Left ventricle myocardium inferior (tissue), 1 donor: ENCODE measurements at places on chromosomes 5 and 9.

DNA sequence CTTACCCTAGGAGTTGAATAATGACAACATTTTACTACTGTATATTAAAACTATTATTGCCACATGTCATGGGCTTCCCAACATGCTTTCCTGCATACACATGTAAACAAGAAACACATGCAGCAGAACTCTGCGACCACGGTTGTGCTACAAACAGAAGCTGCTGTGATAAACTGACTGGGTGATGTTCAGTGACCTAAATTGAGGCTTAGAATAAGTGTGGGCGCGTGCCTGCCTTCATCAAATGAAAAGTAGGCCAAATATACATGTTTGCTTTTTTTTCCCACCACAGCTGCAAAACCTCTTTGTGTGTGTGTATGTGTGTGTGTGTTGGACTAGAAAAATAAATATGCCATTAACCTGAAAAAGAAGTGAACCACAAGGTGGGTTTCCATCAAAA is 1202.1 kb downstream of the PTPRD start:
- no peak overlapping the region for H3K4me3 ChIP-seq
- H3K4me1 ChIP-seq, result no peaks in the 10 kb centered on the region
- H3K27me3 ChIP-seq, result no peaks in the 10 kb centered on the region
- no peaks in the 10 kb centered on the region for H3K36me3 ChIP-seq
- DNase-seq, result no peak
- no peak overlapping the region for H3K27ac ChIP-seq

- H3K4me3 ChIP-seq, result no peak overlapping the region
- H3K27ac ChIP-seq, result no peak overlapping the region
- H3K36me3 ChIP-seq, result no peaks in the 10 kb centered on the region
- no peaks in the 10 kb centered on the region for H3K27me3 ChIP-seq
Observed at GRCh38 chr5:163407034-163407655, 30.2 kb upstream of the CCNG1 start.

DNA sequence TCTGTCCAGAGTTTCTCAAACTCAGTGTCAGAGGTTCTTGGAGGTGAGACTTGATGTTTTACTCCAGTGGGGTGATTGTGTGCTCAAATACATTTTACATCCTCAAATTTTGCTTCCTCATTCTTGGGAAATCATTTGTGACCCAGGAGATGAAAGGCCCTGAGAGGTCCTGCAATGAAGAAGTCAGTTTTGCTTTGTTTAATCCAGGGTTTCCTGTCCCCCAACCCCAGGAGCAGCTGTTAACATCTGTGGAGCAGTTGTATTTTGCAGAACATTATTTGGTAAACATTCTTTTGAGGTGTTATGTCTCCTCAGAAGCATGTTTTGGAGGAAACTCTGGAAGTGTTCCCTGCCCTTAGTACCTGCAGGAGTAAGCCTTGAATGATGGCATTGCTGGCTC is 59.8 kb downstream of the DAB2IP start:
- no peaks in the 10 kb centered on the region for H3K36me3 ChIP-seq
- DNase-seq, result no peak
- peaks cover 99% of the 10 kb centered on the region for H3K4me1 ChIP-seq
- H3K27ac ChIP-seq, result no peak overlapping the region
- no peaks in the 10 kb centered on the region for H3K27me3 ChIP-seq

- no peak for DNase-seq
Observed at GRCh38 chr9:137589441-137590122, 730 bp downstream of the ZMYND19 start.

GRCh38 chr5:178074266-178074952 is 38.9 kb upstream of the N4BP3 start:
- DNase-seq, result no peak
- peaks cover 62% of the 10 kb centered on the region for H3K27me3 ChIP-seq
- H3K27ac ChIP-seq, result no peak overlapping the region
- no peak overlapping the region for H3K4me3 ChIP-seq
- no peaks in the 10 kb centered on the region for H3K36me3 ChIP-seq
- H3K4me1 ChIP-seq, result peaks cover 6% of the 10 kb centered on the region

- no peak overlapping the region for H3K4me3 ChIP-seq
- H3K4me1 ChIP-seq, result peaks cover 14% of the 10 kb centered on the region
- no peak overlapping the region for H3K27ac ChIP-seq
- no peaks in the 10 kb centered on the region for H3K27me3 ChIP-seq
- H3K36me3 ChIP-seq, result no peaks in the 10 kb centered on the region
Observed at GRCh38 chr5:116668390-116668789, 93.8 kb upstream of the SEMA6A start.

GRCh38 chr5:94057217-94057616 is 315.8 kb upstream of the POU5F2 start:
- H3K36me3 ChIP-seq, result peaks cover 9% of the 10 kb centered on the region
- H3K27me3 ChIP-seq, result no peaks in the 10 kb centered on the region
- H3K27ac ChIP-seq, result no peak overlapping the region
- H3K4me1 ChIP-seq, result peaks cover 5% of the 10 kb centered on the region
- no peak for DNase-seq

- H3K27me3 ChIP-seq, result no peaks in the 10 kb centered on the region
- no peak overlapping the region for H3K4me3 ChIP-seq
- peaks cover 7% of the 10 kb centered on the region for H3K4me1 ChIP-seq
- no peak for DNase-seq
- no peak overlapping the region for H3K27ac ChIP-seq
- no peaks in the 10 kb centered on the region for H3K36me3 ChIP-seq
Observed at GRCh38 chr5:67253911-67254310, 57.3 kb upstream of the CD180 start.

DNA sequence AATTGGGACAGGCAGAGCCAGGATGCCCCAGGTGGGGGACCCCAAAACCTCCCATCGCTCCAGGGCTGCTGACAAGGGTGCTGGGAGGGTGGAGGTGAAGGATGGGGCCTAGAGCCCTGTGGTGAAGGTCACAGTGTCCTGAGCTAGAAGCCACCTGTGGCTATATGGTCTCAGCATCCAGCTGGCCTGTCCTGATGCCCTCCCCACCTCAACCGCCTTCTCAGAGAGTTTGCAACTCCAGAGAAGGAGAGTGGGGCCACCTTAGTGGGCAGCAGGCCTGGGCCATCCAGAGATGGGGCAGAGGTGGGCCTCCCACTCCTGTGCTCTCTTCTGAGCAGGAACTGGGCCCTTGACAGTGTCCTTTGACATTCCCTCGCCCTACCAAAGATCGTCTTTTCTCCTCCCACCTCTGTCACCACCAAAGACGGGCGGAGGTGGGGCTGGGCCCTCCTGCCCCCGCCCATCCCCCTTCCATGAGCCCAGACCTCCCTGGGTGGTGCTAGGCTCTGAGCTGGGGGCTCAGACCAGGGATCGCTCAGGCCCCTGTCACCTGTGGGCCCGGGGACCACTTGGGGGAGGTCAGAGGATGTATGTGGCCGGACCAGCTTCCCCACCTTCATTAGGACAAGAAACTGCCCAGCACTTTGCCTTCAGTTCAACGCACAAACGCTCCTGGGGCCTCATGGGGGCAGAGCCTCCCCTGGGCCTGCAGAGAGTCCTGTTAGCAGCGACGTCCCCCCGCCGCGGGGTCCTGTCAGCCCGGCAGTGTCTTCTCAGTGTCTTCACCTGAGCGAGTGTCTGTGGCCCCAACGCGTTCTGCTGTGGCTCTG is 10.0 kb upstream of the DOLPP1 start:
- H3K27ac ChIP-seq, result peak overlapping the region; percentile 92
- no peak overlapping the region for H3K4me3 ChIP-seq
- DNase-seq, result no peak
- H3K4me1 ChIP-seq, result peaks cover 22% of the 10 kb centered on the region
- H3K27me3 ChIP-seq, result no peaks in the 10 kb centered on the region

GRCh38 chr5:143059355-143059754 is 289.2 kb downstream of the ARHGAP26 start:
- H3K4me1 ChIP-seq, result peaks cover 80% of the 10 kb centered on the region
- no peaks in the 10 kb centered on the region for H3K27me3 ChIP-seq
- DNase-seq, result no peak

GRCh38 chr5:112312295-112313275 is 106.5 kb downstream of the EPB41L4A start:
- H3K27me3 ChIP-seq, result no peaks in the 10 kb centered on the region
- no peak overlapping the region for H3K27ac ChIP-seq
- no peaks in the 10 kb centered on the region for H3K36me3 ChIP-seq
- H3K4me3 ChIP-seq, result no peak overlapping the region
- DNase-seq, result no peak
- H3K4me1 ChIP-seq, result peaks cover 49% of the 10 kb centered on the region

- H3K4me3 ChIP-seq, result no peak overlapping the region
- H3K36me3 ChIP-seq, result no peaks in the 10 kb centered on the region
- H3K27me3 ChIP-seq, result no peaks in the 10 kb centered on the region
- DNase-seq, result no peak
- no peaks in the 10 kb centered on the region for H3K4me1 ChIP-seq
- no peak overlapping the region for H3K27ac ChIP-seq
Observed at GRCh38 chr9:17843236-17843635, 264.4 kb downstream of the SH3GL2 start.

- H3K36me3 ChIP-seq, result no peaks in the 10 kb centered on the region
- H3K4me3 ChIP-seq, result no peak overlapping the region
- no peaks in the 10 kb centered on the region for H3K4me1 ChIP-seq
Observed at GRCh38 chr5:121497176-121497575, 354.5 kb upstream of the FTMT start.

- no peak overlapping the region for H3K27ac ChIP-seq
- no peak overlapping the region for H3K4me3 ChIP-seq
- no peak for DNase-seq
- no peaks in the 10 kb centered on the region for H3K4me1 ChIP-seq
- peaks cover 14% of the 10 kb centered on the region for H3K27me3 ChIP-seq
Observed at GRCh38 chr9:110602281-110602680, 22.7 kb upstream of the SVEP1 start.

DNA sequence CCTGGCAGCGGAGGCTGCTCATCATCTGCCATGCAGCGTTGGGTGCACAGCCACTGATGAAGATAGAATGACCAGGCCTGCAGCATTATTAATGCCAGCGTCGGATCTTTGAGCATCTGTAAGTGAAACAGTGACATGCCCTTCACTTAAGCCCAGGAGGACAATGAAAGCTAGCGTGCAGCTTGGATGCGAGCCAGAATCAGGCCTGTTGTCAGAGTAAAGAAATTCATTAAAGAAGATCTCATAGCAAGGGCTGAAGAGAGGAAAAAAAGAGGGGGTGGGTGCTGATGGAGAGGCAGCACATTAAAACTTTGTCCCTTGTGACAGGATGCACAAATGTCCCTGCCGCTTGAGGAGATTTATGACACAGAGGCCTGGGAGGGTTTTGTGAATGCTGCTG is 186.1 kb upstream of the MAST4 start:
- no peak for DNase-seq
- H3K4me1 ChIP-seq, result peaks cover 23% of the 10 kb centered on the region
- H3K36me3 ChIP-seq, result peaks cover 11% of the 10 kb centered on the region
